ENCODE measurements at places on chromosomes 13 and 19. TPM values are rescaled to one million over a fixed set of nuclear protein-coding genes. Genes with fewer than 3 reads are reported as not detected.

GRCh38 chr13:30818323-30818960, 83.1 kb downstream of the ALOX5AP start:
- no peak for DNase-seq

Gene LILRA1
- not detected for total RNA-seq

GRCh38 chr13:40613192-40613818, 53.1 kb downstream of the FOXO1 start:
- DNase-seq, result no peak

- peak; percentile 87 for DNase-seq
These were observed 156.5 kb downstream of the LMO7 start for GRCh38 chr13:75792526-75793187.

GRCh38 chr13:97273341-97273831, 51.3 kb downstream of the MBNL2 start:
- DNase-seq, result no peak

- no peak for DNase-seq
These were observed 268.7 kb downstream of the NHLRC3 start for GRCh38 chr13:39306639-39307589.

DNA sequence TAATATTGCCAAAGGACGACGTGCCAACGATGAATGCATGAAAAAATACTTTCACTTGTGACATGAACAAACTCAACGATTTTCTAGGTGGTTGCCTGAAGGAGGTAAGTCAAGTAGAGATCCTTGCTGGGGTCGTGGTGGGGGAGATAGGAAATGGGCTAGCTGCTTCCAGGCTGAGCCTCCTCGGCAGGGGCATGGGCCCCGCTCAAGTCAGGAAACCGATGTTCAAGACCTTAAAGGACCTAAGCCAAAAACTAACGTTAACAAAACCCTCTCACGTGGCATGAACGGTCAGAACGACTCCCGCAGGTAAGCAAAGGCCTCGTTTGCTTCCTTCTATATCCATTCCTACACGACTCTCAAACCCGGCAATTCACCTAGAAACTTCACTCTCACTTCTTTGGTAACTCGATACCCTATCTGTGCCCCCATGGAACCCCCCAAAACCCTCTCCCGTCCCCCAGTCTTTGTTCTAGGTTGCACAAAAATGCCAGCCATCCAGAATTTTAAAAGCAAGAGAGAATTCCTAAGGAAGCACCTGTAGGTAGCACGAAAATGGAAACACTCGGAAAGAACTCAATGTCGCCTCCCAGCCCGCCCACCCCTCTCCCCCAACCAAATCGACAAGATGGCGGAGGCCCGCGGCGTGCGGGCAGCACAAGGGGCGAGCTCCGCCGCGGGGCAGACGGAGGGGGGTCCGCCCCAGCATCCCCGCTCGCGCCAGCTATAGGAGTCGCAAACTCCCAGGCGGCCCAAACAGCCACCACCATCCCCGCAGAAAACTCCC, 13.6 kb downstream of the ACP4 start:
- no peak for DNase-seq

Gene LRRC25
- 0.06 TPM for total RNA-seq

DNA sequence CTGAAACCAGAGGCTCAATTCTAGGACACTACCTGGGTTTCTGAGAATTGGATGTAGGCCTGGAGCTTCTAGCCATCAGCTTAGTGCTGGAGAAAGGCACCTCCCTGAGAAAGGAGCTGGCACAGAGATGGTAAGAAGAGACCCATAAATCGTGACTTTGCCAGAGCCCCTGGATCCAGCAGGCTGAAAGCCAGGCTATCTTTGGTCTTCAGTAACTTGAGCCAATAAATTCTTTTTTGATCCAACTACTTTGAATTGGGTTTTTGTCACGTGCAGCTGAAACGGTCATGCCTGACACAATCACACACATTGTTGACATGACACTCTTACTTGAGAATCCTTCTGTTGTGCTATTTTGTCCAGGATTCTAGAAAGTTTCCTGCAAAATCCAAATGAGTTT, 103.4 kb downstream of the LHFPL6 start:
- DNase-seq, result no peak

DNA sequence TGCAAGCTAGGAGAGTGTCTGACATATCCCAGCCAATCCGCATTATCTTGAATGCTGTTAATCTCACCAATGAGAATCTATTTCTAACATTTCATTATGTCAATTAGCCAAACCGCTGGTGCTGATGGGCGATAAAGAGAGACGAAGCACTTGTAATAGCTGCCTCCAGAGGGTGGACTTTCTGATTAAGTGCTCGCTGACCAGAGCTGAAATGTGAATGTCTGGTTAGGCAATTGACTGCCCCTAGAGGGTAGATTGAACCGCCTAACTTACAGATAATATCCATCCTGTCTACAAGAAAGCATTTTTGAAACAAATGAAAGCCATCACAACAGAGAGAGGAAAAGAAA, 552 bp upstream of the GRWD1 start:
- DNase-seq, result peak; percentile 83

GRCh38 chr19:38867171-38867780, 10.8 kb downstream of the RINL start:
- DNase-seq, result no peak

DNA sequence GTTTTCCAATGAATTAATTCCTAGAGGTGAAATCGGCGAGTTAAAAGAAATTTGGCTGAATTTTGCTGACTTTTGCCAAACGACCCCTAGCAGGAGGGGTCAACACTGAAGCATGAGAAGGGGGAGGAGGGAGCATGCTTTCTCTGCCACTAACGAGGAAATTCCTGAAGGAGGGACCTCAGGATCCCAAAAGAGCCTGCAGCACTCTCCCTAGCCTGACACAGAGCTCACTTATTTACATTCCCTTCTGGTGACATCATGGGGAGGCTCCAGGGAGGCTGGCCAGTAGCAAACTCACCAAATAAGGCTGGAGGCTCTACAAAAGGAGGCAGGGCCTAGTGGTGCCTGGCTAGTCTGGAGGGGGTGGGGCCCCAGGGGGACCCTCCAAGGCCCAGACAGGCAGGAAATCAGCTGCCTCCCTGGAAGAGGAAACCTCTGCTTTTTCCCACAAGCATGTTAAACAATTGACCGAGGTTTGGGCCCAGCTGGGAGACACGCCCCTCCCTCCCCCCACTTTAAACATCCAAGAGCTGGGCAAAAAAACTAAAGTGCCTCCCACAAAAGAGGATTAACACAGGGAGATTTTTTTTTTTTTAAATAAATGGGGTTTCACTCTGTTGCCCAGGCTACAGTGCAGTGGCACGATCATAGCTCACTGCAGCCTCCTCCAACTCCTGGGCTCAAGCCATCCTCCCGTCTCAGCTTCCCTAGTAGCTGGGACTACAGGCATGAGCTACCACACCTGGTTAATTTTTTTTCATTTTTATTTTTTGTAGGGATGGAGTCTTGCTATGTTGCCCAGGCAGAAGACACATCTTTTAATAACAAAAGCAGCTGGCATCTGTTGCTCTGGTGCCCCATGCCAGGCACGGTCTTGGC, 2.1 kb downstream of the DAPK3 start:
- peak; percentile 88 for DNase-seq

DNA sequence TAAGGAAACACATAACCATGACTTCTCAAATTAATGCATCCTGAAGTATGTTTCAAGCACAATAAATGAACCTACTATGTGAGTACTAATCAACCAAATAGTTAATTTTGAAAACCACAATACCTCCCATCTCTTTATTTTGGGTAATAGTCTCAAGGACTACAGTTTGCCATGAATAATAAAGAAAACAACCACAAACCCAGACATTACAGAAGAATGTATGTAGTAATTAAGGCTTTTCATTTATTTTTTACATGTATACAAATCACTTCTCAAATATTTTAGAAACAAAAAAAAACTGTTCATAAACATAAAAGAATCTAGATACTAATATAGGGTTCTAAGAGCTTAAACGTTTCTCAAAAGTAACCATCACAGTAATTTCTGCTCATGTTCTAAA, 6.8 kb downstream of the KATNAL1 start:
- DNase-seq, result no peak

DNA sequence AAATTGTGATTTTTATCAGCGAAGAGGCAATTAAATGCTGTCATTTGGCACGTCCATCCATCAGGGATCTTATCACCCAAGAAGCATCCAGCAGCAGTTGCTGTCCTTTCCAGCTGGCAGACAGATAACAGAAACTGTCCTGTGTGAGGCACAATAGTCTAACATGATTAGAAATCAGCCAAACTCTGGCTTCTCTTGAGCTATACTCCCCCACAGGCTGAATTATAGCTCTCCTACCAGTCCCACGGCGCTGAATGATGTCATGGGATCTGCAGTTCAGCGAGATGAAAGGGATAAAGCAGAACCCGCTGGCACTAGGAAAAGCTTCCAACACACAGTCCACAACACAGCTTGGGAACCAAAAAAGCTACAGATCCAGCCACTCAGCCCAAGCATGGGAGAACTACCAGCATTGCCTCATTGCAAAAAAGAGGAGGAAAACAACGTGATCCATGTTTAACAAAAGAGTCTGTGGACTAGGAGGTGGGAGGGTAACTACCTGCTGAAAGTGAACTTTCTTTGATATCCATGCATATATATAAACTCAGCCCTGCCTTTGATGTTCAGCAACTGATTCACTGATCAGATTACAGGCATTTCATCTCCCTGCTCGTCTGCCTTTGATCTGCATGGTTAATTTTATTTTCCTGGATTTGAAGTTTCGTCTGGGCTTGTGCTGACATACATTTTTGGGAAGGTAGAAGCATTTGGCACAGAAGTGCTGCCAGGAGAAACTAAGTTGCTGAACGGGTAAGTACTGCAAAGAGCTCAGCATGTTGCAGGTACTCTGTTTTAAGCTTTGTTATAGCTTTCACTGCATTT, at the start of gene TNFRSF19:
Gene TNFRSF19, plus strand, starts transcription at position 314 of the 822 bp plus-strand sequence. CDS start 19,772 bp downstream, outside the sequence.
- DNase-seq, result no peak

DNA sequence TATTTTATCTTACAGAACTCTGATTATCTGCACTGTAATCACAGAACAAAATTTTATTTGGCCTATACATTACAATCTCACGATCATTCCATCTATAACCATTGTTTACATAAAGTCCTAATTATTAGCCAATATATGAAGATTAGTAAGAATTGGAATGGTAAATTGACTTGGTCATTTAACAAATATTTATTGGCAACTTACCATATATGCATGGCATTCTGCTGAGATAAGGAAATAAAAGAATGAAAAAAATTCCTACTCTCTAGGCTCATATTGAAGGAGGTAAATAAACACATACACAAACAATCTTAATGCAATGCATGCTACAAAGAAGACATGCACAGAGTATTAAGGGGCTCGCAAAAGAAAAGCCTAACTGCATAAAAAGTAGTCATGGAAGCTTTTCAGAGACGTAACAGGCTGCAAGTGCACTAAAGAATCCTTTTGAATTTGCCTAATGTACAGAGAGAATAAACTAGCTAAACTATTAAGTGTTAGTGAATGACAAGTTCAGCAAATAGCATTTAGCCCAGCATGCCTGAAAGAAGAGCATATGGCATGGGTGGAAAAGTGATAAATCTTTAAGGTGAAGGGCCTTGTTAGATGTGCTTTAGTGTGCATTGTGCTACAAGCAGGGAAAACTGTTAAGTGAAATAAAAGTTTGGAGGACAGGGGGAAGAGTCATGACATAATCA, 1131.1 kb downstream of the PCDH9 start:
- DNase-seq, result no peak

DNA sequence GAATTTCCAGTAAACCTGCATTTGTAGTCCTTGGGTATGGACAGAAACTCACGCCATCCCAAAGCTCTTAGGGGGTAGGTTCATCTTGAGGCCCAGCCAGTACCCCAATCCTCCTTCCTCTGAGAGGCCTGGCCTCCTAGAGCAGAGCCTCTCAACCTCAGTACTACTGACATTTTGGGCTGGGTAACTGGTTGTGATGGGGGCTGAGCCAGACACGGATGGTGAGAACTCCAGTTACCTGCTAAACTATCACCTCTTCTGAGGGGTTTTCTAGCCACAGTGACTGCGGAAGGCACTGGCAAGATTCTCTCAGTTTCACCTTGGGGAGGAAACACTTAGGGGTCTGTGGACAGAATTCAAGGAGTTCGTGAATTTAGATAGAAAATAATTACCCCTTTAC, 156.2 kb downstream of the CACNA1A start:
- DNase-seq, result no peak

DNA sequence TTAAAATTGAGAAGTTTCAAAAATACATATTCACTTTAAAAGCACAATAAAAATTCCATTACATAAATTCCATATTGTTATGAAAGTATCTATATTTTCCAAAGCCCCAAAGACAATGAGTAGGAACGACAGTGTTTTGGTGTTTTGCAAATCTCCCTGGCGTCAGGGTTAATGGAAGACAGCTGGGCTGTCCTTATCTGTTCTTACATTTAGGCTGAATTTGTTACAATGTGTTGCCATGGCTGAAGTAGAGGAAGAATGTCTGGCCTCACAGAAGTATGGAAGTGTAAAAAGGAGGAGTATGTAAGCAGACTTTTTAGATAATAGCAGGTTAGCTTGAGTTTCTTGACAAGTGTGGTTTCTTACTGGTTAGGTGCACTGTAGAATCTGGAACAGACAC, 124.4 kb upstream of the SPATA13 start:
- no peak for DNase-seq

DNA sequence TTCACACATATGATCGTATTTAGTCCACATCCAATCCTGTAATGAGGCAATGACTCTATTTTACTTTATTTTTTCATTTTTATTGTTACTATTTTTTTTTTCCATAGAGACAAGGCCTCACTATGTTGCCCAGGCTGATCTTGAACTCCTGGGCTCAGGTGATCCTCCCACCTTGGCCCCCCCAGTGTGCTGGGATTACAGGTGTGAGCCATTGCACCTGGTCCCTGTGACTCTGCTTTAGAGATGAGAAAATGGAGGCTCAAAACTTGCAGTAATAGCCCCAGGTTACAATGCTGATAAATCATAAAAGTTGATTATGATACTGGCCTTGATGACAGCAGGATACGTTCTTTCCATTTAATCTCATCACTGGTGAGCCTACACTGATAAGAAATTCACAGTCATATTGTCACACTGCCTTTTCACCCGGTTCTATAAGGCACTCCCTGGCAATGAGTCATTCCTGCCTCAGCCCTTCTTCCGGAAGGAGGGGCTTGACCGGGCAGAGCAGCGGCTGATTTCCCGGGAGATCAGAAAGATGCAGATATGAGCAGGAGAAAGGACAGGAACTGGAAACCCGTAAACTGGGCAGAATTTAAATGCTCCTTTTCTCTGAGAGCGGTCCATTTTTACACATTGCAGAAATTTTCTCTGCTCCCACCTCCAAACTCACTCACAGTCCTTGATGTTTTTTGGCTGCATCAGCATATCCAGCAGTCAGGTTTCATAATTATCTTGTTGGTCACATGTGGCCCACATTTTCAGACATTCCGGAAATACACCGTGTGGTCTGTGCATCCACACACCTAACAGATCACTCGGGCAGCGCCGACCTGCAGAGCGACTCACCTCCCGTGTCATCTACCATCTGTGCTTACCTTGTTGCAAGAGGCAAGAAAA, 616.4 kb downstream of the EFNB2 start:
- DNase-seq, result no peak

- DNase-seq, result no peak
These were observed at the start of gene PTH2 for GRCh38 chr19:49423071-49423984. TSS of gene PTH2 (minus strand) at chr19:49423441. CDS start at chr19:49423339, 102 bp downstream.

Gene MUC16
- under 0.01 TPM for total RNA-seq

Gene DMKN
- 195 TPM for total RNA-seq

- DNase-seq, result no peak
These were observed 121.5 kb upstream of the CSNK1A1L start for GRCh38 chr13:37226971-37227370.

- no peak for DNase-seq
These were observed 320.9 kb downstream of the DCLK1 start for GRCh38 chr13:35810321-35810720.
